ENCODE measurements at places on chromosomes 5 and 9.
A peak's percentile ranks its signal among the peaks of the same experiment; 100 is the strongest.

- DNase-seq = no peak
These were observed 165.4 kb upstream of the TARS1 start for GRCh38 chr5:33275391-33275790.

- DNase-seq = no peak
These were observed 2.2 kb downstream of the UNC5A start for GRCh38 chr5:176812269-176813259.

- no peak for DNase-seq
These were observed 1.7 kb downstream of the PDCD1LG2 start for GRCh38 chr9:5511935-5512580.

- peak; percentile 35 for DNase-seq
These were observed 246.8 kb downstream of the ARHGAP26 start for GRCh38 chr5:143016777-143017516.

DNA sequence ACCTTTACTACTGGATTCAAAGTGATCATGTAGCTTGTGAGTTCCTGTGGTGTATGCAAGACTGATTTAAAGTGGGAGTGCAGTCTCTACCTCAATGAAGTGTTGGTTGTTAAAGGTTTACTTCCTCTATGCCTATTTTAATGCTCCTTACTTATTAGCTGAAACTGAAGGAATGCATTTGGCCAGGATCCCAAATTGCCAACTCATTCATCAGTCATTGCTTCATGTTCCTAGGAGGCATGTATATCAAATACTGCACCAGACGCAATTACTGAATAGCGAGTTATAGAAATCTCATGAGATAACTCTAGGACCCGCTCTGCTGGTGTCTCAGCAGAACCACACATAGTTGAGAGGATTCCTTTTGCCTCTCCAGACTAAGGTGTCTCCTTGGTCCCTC is 143.0 kb upstream of the RPS23 start:
- peak; percentile 83 for DNase-seq

All from kidney capillary endothelial cell (primary cell).